ENCODE measurements at places on chromosomes 4 and X.

GRCh38 chr4:18397681-18398390 is 376.3 kb upstream of the LCORL start:
- DNase-seq, result no peak

DNA sequence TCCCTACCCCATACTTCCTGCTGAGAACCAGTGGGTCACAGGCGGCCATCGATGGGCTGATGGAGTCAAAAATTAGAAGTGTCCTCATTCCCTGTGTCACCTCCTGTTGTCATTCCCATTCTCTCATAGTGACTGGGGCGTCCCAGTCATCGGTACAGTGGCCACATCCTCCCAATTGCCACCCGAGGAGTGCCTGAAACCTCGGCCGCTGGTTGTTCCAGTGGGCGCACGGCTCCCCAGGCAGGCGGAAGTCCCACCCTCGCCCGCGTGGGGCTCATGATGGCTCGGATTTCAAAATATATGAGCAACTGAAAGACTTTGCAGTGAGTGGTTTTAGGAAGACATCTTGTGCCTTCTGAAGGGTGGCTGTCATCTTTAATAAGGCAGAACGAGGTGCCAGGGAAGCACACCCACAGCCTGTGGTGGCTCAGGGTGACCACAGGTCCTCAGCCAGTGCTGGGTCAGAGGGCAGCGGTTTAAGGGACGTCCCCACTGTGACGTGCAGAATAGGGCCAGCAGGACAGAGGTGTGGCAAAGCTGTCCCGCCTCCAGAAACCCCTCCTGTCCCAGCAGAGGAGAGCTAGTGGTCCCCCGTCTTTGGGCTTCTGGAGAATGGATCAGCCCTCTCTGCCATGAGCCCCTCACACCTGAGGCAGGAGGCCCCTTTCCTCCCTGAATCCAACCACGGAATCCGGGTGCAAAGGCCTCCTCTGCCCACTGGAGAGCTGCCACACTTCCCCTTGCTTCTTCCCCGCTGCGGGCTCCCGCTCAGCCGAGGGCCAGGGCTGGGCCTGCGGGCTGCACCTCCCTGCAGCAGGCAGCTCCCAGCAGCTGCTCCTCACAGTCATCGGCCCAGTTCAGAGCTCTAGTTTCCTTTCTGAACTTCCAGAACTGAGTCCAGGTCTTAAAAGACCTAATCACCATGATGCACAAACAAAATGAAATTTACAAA is 90.4 kb downstream of the ABLIM2 start:
- no peak for DNase-seq

DNA sequence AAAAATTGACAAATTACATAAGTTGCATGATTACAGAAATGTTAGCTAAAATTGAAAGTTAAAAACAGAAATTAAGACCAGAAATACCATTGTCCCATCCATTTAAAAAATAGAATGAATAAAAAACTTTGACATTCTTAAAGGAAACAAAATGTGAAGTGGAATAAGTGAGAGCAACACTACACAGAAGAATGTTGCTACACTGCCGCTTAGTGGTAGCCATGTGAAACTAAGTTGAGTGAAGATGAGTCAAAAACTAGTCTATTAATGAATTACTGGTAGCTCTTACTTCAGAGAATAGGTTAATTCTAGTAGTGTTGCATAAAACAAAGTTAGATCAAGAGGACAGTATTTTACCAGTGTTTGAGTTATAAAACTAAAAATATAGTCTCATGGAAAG is 571.0 kb upstream of the KLHL4 start:
- DNase-seq, result no peak

GRCh38 chrX:137278825-137279224 is 245.0 kb upstream of the GPR101 start:
- no peak for DNase-seq

GRCh38 chr4:113355550-113356371 is 306.3 kb downstream of the ANK2 start:
- DNase-seq, result peak; percentile 22

GRCh38 chr4:142194905-142195304 is 558.5 kb downstream of the IL15 start:
- DNase-seq, result no peak

DNA sequence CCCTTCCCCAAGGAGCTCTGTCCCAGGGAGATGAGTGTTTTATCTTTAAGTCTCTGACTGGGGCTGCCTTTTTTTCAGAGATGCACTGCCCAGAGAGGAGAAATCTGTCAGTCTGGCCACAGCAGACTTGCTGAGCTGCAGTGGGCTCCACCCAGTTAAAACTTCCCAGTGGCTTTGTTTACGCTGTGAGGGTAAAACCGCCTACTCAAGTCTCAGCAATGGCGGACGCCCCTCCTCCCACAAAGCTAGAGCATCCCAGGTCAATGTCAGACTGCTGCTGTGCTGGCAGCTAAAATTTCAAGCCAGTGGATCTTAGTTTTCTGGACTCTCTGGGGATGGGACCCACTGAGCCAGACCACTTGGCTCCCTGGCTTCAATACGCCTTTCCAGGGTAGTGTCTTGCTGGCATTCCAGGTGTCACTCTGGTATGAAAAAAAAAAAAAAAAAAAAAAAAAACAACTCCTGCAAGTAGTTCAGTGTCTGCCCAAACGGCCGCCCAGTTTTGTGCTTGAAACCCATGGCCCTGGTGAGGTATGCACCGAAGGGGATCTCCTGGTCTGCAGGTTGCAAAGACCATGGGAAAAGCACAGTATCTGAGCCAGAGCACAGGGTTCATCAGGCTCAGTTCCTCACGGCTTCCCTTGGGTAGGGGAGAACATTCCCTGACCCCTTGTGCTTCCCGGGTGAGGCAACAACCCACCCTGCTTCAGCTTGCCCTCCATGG is 1616.1 kb upstream of the ADGRL3 start:
- no peak for DNase-seq

DNA sequence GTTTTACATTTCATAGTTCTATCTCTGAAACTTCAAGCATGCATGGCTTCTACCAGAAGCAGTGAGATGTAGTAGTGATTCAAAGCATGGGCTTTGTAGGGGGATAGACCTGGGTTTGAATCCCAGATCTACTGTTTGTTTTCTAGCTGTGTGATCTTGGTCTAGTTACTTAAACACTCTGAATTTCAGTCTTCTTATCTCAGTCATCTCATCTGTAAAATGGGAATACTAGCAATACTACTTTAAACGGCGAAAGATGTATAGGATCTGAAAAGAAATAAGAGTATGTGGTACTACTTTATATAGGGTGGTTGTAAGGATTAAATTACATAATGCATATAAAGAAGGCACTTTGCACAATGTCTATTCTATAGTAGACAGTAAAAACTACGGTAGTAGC is 20.0 kb upstream of the RNF128 start:
- DNase-seq, result no peak

DNA sequence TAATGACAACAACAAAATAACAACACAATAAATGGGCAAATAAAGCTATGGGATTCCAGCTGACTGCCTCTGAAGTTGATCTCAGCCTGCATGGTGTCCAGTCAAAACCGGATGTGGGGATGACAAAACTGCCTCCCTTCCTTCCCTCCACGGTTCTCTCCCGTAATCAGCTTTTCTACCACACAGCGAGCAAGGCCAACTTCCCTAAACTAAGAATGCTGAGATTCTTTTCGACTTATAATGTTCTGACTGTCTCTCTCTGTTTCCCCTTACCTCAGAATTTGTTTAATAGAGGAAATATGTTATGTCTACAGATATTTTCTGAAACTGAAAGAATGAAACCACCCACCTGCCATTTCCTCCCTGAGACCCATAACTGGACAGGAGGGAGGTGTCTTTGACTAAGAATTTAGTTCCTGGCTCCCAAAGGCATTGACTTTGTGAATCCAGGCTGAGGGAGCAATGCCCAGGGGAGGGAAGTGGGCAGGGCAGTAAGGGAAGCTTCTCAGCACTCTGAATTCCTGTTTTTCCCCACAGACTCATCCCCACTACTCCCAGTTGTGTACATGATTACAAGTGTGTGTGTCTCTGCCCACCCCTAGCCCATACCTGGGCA is 1.0 kb upstream of the TLR1 start:
- DNase-seq, result peak; percentile 17

DNA sequence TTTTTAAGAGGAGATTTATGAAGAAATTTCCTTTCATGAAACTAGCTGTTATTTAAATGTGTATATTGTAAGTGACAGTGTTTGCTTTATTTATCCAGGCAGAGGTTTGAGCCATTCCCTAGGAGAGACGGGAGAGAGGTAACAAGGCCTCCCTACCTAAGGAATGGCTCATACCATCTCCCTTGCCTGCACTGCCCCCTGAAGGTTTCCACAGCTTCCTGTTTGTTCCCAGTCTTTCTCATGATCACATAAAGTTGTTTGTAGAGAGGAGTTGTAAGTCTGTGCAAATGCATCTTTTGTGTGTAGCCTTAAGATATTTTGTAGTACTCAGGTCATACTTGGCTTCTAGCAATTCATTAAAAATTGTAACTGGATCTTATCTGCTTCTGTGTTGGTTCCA is 1504.5 kb upstream of the PCDH10 start:
- no peak for DNase-seq

DNA sequence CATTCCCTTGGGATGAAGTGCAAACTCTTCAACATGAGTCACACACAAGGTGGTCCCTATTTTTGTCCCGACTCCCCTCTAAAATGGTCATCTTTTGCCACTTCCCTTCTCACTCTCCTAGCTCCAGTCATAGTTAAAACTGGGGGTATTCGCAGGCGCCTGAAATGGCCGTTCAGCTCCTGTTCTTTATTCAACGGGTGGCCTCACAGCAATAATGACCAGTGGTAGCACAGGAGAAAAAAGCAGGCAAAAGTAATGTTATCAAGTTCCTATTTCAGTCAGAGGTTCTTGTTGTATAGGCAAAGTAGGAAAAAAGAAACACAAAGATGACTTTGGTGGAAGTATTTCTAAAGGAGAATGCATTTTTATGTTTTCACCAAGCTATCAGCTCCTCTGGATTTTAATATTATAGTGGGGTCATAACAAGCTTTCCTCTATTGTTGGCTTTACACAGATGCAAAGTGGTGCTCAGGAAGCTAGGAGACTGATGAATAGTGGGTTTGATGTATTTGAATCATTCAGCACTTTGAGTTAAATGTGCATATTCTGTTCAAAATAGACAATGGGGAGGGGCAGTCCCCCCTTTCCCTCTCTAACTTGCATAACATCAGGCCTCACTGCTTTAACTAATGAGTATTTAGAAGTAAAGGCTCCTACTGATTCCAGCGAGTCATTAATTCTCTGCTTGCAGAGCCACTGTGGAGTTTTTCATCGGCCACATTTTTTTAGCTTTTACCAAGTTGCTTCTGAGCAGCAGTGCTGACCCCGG is 171.2 kb upstream of the NDP start:
- DNase-seq, result no peak

DNA sequence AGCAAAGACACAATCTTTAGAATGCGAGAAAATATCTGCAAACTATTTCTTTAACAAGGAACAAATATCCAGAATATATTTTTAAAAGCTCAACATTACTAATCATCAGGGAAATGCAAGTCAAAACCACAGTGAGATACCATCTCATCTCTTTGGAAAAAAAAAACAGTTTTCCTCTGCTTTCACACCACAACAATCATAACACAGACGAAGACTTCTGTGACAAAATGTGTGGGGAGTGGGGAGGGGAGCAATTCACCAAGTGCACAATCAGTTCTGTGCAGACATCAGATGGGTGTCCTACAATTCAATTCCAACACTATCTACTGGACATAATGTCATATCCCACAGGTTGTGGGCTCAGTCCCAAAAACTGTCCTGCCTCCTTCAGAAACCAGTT is 293.2 kb upstream of the SLC7A11 start:
- no peak for DNase-seq

- no peak for DNase-seq
Measured at GRCh38 chr4:123265443-123265842, 131.2 kb upstream of the SPRY1 start.

GRCh38 chr4:155809835-155810234 is 51.0 kb downstream of the GUCY1B1 start:
- no peak for DNase-seq

- peak; percentile 16 for DNase-seq
Measured at GRCh38 chrX:13893826-13894225, 76.9 kb upstream of the GPM6B start.

- no peak for DNase-seq
Measured at GRCh38 chr4:138692411-138692810, 323.2 kb upstream of the NOCT start.

DNA sequence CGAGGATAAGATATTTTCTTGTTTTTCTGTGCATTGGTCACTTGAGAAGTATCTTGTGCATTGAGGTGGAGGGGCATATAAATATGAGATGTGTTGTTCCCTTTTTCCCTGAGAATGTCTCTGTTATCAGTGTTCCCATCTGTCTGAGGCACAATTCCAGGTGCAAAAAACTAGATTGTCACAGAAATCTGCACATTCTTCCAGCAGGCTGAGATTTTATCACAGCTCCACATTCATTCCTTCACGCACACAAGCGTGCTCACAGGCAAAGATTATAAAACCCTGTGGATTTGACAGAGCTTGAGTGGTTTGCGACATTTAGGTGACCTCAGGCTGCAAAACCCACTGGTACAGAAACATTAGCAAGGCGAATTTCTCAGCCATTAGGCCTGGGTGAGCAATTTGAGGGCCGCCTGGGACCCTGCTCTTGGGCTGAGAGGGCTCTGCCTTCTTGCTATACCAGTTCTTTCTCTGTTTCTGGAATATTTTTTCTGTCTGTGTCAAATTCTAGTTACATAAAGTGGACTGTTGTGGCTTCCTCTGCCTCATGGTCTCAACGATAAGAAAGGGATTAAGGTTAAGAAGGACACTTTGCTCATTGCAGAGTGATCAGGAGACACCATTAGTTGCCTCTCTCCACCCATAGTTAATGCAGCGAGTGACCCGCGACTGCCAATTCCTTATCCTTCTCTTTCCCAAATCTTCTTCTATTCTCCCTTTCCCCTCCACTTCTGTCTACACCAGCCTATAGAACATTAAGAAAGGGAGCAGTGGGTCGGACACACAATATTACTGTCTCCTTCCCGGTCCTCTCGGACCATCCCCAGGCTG is 86.7 kb upstream of the C1QTNF7 start:
- DNase-seq, result no peak

- no peak for DNase-seq
Measured at GRCh38 chrX:29792335-29792734, 423.0 kb upstream of the MAGEB2 start.

DNA sequence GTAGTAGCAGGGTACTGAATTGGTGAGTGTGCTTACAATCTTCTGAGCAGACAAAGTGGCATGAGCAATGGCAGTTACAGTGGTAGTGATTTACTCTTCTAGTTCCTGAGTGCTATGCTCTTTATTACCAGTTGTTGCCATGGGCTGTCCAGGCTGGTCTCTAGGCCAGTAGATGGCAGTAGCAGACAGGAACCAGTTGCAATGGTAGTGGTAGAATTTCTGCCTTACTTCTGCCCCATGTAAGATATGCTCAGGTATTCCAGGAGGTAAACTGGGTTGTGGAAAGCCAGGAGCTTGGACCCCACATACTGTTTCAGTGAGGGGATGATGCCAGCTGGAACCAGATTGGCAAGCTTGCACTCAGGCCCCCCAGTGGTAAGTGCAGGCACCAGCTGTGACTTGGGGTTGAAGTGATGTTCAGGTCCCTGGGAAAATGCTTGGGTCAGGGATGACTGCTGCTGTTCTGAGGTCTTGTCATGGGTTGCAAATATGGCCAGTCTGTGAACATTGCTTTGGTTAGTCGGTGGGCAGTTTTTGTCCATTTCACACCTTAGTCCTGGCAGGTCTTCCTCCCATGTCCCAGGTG is 63.0 kb upstream of the ZXDB start:
- DNase-seq, result no peak

GRCh38 chr4:122458625-122459024 is 2.1 kb upstream of the IL2 start:
- no peak for DNase-seq
